ENCODE measurements at places on chromosomes 3 and 15.
A peak's percentile ranks its signal among the peaks of the same experiment; 100 is the strongest.

GRCh38 chr15:56390739-56391267 is 25.6 kb downstream of the TEX9 start:
- DNase-seq, result no peak

- DNase-seq, result peak; percentile 87
Observed at GRCh38 chr3:28940530-28940929, 340.3 kb upstream of the RBMS3 start.

- DNase-seq, result no peak
Observed at GRCh38 chr3:29609328-29609811, 328.5 kb downstream of the RBMS3 start.

GRCh38 chr3:13026534-13026933 is 46.7 kb downstream of the IQSEC1 start:
- no peak for DNase-seq

GRCh38 chr3:155388417-155388816 is 94.9 kb upstream of the STRIT1 start:
- DNase-seq, result no peak

DNA sequence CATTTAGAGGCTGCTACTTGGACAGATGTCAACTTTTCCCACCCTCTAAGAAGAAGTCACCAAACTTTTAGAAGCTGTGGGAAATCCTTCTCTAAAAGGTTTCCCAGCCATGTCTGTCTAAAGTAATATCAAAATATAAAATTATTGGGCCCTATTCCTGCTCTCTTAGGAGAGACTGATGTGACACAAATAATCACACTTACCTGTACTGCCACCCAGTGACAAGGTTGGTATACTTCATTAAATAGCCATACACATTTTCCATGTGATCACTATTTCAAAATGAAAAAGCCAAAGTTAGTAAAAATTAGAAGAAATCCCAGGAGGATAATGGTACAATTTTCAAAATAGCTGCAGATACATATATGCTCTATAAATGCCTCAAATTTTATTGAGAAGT is 12.6 kb downstream of the OSBPL11 start:
- peak; percentile 28 for DNase-seq

DNA sequence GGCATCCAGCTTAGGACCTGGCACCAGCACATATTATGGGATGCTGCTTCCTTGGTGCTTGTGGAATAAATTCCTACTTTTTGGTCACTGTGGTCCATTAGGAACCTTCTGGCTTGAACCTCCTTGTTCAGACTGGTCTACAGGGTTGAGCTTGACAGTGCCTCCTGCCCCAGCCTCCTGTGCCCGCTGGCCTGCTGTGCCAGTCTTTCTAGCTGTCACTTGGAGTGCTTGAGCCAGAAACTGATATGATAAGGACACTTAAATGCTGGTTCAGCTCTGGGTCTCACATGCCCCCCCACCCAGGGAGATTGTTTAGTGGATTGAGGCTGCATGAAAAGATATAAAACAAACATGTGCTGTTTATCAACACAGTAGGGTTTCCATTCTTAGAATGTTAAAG is 147.8 kb downstream of the SLCO3A1 start:
- DNase-seq, result no peak

DNA sequence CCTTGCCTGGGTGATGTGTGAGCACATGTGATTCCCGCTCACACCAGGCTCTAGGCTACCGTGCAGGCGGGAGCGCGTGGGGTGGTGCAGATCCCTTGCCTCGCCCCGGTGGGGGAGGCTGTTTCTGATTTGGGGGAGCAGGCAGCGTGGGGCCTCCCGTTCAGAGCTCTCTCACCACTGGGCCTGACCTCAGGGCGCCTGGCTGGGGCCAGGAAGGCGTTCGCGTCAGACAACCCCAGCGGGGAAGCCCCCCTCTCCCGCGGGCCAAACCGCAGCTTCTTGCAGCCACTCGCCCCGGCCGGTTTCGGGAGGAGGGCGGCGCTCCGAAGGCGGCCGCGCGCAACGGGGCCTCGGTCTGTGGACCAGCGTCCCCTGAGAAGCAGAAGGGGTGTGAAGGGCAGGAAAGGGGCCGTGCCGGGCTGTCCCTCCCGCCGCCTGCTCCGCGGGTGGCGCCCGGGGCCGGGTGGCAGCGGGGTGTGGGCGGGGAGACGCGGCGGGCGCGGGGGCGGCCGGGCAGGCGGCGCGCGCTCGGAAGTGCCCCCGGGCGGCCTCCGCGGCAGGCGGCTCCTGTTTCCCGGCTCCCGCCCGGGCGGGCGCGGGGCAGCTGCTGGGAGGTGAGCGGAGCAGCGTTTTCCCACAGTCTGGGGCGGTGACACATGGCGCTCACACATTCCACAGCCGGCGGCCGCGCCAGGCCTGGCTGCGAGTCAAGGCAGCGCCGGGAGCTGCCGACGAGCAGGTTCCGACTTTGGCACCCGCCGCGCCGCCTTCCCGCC is 65.1 kb upstream of the HES1 start:
- peak; percentile 96 for DNase-seq
